ENCODE measurements at places on chromosomes 2 and 18.

GRCh38 chr2:189347540-189347939, 93.7 kb upstream of the WDR75 start:
- DNase-seq, result no peak

- DNase-seq, result no peak
These were observed 292.6 kb downstream of the FSIP2 start for GRCh38 chr2:186031229-186031628.

- no peak for DNase-seq
These were observed 255.2 kb upstream of the NRP2 start for GRCh38 chr2:205427112-205427511.

- DNase-seq, result no peak
These were observed 1.5 kb upstream of the PCBP1 start for GRCh38 chr2:70085711-70086277.

DNA sequence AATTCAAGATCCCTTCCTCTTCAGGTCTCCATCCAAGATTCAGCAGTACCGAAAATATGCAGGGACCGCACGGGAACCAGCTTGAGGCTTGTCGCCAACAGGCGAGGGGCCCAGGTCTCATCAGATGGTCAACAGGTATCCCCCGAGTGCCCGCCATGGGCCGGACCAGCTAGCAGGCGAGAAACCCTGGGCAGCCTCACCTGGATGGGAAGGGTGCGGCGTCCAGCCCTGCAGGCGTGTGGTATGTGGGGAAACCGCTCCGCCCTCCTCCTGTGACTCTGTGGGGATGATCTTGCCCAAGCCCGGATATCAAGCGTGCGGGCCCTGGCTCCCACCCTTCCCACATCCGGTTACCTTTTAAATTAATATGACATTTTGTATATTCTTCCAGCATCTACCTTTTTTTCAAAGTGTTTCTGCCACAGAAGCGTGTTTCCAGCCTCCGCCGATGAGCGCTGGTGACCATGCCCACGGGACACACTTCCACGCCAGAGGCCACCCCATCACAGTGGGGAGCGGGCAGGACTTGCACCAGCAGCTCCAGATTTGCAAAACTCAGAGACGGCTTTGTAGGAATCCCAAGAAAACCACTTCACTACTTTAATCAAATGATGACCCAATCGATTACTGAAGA, 33.2 kb downstream of the ZNF516 start:
- no peak for DNase-seq

GRCh38 chr2:119837759-119838158, 78.0 kb downstream of the PTPN4 start:
- DNase-seq, result no peak

GRCh38 chr18:12839057-12839525, 44.9 kb downstream of the PTPN2 start:
- no peak for DNase-seq

- no peak for DNase-seq
These were observed 135.5 kb downstream of the EIPR1 start for GRCh38 chr2:3241971-3242746.

DNA sequence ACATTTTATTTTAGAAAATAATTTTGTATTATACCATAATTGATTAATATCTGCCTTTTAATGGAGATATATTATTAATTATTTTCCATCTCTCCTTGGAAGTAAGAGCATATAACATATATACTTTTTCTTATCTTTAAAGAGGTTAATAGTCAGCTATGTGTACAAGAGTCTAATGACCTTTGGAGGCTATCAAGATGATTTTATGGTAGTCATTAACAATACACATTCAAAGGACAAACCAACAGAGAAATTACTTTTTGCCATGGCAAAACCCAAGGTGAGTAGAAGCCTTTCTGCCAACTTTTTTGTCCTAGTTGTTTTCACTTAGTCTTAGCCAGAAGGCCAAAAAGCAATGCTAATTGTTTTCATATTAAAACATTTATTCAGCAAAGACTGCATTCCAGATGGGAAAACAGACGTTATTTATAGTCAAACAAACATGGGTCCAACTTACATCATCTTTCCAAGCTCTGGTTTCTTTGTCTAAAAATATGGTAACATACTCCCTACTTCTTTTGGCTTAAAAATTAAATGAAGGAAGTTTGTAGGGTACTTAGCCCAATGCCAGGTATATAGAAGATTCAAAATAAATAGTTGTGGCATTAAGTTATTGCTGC, 9.6 kb upstream of the DYNC2LI1 start:
- no peak for DNase-seq
